ENCODE measurements at places on chromosomes 5 and 9.

DNA sequence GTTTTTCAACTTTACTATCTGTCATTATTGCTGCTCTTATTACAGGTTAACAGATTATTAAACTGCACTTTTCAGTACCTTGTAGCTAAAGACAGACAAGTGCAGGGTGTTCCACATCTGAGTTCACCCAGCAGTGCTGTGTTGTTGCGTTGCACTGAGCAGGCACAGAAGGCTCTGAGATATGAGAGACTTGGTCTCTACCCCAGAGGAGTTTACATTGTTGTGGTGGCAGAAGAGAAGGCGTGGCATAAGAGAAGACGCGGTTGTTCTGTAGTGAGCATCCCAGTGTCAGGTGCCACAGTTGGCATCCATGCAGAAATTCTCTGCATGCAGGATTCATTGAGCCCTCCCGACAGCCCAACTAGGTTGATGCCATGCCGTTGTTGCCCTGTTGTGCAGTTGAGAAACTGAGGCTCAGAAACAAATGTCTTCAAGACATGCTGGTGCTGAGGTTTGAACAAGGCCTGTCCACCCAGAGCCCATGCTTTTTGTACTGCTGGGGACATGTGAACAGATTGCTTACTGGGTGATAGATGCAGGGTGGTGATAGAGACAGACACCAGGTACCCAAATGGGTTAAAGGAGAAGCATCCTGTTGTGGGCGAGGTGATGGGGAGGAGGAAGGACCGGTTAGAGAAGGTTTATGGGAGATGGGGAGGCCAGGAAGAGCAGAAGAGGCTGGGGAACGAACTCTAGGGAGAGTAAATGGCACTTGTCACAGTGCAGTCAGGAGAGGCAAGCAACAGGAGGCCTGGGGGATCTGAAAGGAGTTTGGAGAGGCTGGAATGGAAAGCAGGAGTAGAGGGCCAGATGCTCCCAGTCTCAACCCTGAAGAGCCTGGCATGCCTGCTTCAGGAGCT lies 8.2 kb downstream of the ABL1 start:
- DNase-seq: no peak

DNA sequence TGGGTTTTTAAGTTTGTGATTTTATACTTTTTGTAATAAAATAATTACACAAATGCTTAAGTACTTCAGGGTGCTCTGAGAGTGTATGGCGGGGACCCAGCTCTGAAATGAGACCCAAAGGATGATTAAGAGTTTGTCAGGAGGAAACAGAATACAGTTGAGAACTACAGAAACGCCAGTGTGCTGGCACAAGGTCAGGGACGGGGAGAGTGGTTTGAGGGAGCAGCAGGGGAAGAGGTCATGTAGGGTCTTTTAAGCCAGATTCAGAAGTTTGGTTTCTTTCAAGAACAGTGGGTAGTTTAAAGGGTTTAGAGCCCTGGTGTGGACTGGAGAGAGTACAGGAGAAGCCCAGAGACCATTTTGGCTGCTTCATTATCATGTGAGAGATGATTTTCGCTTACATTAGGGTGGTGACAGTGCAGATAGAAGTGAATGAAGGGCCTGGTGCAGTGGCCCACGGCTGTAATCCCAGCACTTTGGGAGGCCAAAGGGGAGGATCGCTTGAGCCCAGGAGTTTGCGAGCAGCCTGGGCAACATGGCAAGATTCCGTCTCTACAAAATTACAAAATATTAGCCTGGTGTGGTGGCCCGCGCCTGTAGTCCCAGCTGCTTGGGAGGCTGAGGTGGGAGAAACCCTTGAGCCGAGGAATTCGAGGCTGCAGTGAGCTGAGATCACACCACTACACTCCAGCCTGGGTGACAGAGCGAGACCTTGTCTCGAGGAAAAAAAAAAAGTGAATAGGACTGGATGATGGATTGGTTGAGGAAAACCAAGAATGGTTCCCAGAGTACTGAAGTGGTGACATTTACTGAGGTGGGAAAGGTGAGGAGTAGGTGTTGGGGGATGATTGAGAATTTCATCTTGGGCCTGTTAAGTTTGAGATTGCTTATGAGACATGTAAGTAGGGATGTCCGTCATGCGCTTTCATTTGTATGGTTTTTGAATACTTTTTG lies 1.4 kb upstream of the ETF1 start:
- no peak for DNase-seq

DNA sequence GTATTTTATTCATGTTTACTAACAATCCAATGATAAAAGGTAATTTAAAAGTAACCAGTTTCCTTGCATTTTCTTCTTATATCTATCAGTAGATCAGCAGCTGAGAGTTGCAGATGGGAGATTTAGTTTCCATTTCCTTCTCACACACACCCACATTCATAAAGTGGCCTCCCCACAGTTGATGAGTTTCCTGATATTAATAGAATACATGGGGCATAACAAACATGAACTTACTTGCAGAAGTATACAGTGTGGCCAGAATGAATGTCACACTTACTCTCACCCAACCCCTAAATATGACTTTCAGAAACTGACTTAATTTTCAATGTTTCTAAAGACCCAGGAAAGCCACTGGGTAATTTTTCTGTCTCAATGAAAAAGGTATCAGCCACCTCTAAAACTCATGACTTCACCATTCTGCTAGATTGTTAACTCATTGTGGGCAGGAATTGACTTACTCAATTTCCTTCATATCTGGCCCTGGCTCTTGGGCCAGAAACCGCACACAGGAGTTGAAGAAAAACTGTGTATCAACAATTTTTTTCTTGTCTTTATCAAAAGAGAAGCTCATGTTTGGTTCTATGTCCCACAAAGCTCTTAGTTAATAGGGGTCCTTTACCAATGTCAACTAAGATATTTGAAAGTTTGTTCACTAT lies 63.5 kb upstream of the OSMR start:
- no peak for DNase-seq

DNA sequence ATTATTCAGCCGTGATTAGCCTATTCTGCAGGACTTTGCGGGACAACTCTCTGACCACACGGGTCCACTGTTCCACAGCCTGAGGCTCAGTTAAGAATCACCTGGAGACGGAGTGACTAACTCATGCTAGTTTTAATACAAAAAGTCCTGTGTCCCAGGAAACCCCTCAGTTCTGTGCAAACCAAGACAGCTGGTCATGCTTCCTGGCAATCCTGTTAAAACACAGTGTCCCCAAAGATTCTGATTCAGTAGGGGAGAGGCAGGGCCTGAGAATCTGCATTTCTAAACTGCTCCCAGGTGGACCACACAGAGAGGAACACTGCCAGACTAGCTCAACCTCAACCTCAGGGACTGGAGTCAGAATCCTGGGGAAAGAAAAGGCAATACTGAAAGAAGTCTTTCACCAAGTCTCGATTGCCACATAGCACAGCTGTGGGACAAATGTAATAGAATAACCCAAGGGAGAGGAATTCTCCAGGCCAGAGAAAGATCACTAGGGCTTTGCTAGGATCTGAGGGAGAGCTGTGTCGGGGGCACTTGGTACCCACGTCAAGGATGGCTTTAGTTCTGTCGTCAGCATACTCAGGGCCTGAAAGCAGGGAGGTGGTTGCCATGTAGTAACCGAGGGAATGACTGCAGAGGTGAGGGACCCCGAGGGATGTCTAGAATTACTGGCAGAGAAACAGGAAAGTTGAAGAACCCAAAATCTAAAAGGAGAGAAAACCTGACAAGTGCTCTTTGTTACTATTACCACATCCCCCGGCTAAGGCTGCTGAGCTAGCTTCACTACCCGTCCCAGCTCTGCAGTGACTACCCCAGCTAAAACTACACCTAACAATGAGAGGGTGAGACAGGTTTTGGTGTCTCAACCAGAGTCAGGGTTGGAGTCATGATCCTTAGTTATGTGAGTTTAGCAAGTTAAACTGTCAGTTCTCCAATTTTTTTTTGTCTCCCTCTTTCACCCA lies 8.6 kb downstream of the SUSD1 start:
- no peak for DNase-seq

DNA sequence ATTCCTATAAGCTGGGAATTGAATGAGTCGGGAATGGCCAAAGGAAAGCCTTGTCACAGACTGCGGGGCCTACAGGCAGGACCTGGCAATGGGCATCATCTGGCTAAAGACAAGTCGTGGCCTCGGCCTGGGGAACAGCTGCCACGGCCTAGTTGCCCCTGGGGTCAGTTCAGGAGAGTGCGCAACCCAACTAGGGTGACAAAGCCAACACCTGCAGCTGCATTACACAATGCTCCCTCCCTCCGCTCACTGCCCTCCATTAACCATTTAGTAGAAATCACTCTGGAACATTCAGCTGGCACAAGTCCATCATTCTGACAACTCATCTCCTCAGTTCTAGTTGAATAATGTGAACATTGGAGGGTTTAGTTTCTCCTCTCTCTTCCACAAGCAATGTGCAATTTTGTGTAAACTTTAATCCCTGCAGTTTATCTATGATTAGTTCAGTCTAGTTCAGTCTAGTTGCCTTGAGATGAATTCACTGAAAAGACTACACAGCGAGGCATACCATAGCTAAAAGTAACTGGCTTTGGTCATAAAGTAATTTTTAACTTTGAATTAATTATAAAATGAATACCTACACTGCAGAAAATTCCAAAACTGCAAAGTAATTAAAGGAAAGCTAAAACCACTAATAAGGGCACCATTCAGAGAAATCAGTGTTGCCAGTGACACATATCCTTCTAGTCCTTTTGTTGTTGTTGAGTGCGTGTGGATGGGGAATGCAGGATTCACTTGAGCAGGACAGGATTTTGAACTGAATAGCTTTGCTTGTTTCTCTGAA lies 5.1 kb downstream of the GLDC start:
- DNase-seq: no peak

- DNase-seq: no peak
These were observed 1.9 kb downstream of the CD14 start for GRCh38 chr5:140631036-140631417.

GRCh38 chr5:163586531-163586956 lies 81.1 kb downstream of the MAT2B start:
- DNase-seq: no peak

GRCh38 chr5:16412556-16412955 lies 53.0 kb downstream of the ZNF622 start:
- DNase-seq: no peak
